Stimulated activated CD8-positive, alpha-beta memory T cell treated with anti-CD3 and anti-CD28 coated beads, Interleukin-4, amount 100 ng/mL, for 1 hour (primary cell): ENCODE measurements at places on chromosomes 1 and 21.

DNA sequence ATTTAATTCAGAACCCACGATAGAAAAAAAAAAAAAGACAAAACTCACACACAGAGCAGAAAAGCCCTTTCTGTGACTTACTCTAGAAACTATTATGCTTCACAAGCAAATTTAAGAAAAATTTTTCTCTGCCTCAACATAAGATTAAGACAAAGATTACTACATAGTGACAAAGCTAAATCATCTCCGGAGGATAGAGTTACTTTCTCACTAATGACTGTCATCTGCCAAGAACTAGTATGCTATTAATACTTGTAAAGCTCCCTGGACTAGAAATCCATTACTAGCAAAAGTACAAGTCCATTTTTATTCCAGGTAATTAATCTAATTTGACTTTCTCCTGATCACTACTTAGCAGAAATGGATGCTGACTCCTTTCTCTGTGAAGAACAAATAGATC is 25.9 kb downstream of the GREM2 start:
- DNase-seq, result no peak

DNA sequence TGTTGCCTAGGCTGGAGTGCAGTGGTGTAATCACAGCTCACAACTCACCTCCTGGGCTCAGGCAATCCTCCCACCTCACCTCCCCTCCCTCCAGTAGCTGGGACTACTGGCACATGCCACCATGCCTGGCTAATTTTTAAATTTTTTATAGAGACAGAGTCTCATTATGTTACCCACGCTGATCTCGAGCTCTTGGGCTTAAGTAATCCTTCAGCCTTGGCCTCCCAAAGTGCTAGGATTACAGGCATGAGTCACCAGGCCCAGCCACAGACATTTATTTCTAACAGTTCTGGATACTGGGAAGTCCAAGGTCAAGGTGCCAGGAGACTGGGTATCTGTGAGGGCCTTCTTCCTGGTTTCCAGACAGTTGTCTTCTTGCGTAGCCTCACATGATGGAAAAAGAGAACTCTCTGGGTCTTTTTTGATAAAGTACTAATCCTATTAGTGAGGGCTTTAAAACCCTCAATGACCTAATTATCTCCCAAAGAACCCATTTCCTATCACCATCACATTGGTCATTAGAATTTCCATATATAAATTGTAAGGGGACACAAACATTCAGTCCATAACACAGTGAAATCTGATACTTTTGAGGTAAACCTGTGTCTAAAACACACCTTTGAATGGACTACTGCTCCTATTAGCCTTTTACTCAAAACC is 67.9 kb downstream of the PHACTR4 start:
- DNase-seq, result no peak

DNA sequence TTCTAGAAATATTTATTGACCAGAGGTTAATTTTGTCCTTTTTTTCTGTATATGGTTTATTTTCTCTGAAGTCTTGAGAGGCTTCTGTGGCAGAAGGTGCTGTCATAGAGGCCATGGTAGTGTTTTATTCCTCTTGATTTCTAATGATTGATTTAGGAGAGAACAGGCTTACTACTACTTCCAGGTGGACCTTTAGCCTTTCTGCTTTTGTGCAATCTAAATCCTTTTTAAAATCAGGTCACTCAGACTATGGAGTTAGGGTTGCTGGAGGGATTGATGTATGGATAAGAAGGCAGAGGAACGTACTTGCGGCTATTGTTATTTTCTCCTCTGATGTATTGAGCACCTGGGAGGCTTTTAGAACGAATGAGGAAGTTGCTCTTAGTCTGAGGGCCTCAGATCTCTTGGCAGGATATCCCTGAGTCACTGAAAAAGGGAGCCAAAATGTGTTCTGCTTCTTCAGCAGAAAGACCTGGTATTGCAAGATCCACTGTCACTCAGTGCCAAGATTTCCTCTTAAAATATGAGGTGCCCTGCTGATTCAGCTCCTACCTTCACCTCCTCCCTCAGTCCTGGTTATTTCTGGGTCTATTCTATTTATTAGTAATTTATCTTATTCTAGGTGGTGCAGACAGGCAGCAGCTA is 277.4 kb downstream of the ZNF648 start:
- DNase-seq, result no peak

DNA sequence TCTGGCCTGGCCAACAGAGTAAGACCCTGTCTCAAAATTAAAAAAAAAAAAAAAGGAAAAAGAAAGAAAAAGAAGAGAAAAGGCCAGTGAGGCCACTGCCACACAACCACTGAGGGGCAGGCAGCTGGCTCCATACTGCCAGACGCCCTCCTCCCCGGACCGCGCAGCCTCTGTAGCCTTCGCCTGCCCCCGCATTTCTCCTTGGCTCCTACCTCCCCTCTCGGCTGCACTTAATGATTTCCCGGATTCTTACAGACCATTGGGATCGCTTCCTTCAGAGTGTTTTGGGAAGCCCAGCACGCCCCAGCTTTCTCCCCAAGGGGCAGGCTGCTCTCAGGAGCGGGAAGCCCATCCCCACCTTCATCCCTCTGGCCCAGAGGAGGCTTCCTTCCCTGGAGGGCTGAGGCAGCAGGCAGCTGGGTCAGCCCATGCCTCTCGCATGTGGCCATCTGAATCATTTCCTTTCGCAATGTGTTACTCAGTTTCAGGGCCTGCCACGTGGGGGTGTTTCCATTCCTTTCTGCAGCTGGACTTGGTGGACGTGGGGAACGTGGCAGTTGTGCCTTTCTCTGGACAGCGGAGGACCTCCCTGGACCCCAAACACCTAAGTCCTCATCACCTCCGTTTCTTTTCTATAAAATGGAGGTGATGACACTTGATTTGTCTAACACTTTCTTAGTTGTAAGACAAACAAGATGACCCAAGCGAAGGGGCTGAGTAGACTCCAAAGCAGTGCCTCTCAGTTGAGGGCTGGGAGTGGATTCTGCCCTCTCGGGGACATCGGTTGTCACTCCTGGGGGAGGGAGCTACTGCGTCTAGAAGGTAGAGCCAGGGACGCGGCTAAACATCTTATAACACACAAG is 2.3 kb downstream of the SLC2A5 start:
- no peak for DNase-seq

DNA sequence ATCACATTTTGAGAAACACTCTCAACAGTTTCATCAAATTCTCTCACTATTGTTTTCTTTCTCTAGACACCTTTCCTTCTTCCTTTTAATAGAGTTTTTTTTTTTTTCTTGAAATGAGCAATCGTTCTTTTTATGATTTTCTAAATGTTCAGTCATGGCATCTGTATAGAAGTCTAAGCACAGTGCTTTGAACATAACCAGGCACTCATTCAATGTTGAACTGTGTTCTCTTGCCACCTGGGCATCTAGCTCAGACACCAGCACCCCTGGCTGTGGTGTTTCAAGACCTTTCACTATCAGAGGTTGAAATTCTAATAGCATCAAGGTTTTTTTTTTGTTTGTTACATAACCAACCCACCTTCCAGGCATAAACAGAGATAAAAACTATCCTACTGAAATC is 96.6 kb downstream of the DNM3 start:
- DNase-seq, result no peak

DNA sequence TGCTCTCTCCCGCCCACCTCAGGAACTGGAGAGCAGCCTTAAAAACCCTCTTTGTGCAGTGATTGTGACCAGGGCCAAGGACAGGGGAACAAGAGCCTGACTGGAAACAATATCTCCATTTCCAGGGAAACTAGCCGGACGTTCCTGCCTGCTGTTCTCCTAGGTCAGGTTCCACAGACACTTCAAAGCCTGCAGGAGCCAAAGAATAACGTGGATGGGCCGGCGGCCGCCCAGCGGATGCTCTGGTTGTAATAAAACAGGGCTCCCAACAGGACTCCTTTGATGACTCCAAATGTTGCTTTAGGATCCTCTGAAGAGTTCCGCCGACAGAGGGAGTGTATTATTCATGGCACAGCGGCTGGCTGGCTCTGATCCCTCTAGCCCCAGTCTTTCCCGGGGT is 162.2 kb downstream of the PLXNA2 start:
- no peak for DNase-seq

DNA sequence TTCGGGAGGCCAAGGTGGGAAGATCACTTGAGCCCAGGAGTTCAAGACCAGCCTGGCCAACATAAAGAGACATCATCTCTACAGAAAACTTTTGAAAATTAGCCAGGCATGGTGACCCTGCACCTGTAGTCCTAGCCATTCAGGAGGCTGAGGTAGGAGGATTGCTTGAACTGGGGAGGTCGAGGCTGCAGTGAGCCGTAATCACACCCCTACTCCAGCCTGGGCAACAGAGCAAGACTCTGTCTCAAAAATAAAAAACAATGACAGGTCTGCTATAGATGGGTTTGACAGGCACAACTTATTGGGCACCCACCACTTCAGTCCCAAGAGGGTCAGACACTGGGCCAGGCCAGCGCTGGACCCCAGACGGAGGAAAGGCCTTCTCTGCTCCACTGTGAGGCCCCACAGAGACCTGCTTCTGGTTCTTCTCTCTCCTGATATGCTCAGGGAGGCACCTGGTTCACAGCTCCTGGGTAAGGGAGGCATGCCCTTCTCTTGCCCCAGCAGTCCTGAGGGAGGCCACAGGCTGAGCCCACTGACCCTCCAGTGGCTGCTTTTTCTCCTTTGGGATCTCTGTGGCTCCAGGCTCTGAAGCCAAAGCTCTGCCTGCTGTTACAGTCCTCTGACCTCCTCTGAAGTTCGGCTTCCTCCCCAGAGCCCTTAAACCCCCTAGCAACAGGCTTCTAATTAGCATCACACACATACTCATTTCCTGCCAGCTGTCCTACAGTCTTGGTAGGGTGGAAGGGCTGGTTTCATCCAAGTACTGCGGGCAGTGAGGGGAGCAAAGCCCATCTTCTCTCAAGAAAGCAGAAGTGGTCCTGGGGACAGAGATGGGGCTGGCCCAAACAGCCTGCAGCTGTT is 14.4 kb downstream of the S100A16 start:
- no peak for DNase-seq

GRCh38 chr1:158686111-158687009 is at the start of gene SPTA1:
SPTA1 (minus strand) TSS chr1:158686715; CDS start chr1:158686517, 198 bp downstream.
- DNase-seq, result no peak

DNA sequence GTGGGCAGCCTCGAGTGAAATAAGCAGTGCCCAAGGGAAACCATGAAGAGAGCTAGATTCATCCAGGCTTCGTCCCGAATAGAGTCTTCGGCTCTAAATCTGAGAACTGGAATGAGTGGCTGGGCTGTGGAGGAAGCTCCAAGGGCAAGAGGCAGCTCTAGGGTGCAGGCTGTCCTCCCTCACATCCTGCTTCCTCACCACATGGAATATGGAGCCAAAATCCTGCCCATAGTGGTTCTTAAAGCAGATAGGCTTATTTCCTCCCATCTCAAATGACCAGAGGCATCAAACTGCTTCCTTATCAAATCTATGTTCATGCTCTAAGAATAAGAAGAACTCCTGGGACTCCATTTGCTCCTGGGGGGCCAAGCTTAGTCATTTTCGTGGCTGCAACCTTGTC is 2.5 kb downstream of the IL24 start:
- no peak for DNase-seq

DNA sequence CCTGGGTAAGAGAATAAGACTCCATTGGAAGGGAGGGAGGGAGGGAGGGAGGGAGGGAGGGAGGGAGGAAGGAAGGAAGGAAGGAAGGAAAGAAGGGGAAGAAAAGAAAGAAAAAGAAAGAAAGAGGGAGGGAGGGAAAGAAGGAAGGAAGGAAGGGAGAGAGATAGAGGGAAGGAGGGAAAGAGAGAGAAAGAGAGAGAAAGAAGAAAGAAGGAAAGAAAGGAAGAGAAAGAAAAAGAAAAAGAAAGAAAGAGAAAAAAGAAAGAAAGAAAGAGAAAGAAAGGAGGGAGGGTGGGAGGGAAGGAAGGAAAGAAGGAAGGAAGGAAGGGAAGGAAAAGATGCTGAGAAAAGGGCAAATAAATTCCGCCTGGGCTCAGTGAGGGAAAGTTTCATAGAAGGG is 74.7 kb upstream of the IFNAR2 start:
- DNase-seq, result no peak
